Stomach (tissue), 19 donors: ENCODE measurements at places on chromosomes 7 and 10. TPM values are rescaled to one million over a fixed set of nuclear protein-coding genes. Genes with fewer than 3 reads are reported as not detected.
A peak's percentile ranks its signal among the peaks of the same experiment; 100 is the strongest.

DNA sequence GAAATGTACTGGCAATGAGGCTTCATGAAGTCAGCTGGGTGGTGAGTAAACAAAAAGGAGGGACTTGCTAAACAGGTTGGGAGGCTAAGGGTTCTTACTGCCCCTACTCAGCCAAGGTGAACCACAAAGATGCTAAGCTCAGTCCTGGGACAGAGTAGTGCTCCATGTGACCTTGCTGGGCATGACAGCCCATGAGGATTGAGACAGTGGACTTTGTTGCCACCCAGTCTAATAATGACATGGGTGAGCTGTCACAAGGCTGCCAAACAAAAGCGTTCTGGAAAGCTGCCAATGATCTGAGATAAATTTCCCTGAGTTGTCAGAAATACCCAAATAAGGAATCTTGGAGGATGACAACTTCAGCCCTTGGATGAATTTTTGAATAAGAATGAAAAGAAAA is 75.2 kb downstream of the CLEC2L start:
- H3K4me3 ChIP-seq = no peak overlapping the region
- H3K27ac ChIP-seq = no peak overlapping the region
- H3K36me3 ChIP-seq = peaks cover 100% of the 10 kb centered on the region
- DNase-seq = peak; percentile 41

DNA sequence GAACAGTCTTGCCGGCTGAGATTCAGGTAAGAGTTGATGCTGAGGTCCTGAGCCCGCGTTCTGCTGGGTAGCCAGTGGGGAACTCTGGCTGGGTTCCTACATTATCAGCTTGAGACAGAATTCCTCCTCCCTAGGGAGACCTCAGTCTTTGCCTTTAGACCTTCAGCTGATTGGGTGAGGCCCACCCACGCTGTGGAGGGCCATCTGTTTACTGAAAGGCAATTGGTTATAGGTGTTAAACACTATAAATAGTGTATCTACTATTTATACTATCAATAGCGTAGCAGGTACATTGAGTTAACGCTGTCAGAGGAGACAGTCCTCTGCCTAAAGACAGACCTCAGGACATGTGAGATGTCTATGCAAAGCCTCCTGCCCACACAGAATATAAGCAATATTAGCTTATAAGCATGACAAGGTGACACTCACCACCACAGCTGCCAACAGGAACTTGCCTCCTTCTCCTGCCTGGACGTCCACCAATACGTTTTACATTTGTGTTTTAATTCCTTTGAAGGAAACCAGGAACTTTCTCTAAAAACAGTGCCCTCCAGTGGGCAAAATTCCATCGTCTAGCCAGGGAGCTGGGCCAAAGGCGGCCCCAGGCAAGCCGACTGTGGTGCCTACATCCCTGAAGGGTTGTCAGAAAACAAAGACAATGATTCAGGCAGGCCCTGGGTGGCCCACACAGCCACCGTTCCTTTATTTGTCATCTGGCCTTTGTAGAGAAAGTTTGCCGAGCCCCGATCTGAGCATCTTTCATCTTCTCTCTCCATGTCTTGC is 58.8 kb downstream of the INSIG1 start:
- no peaks in the 10 kb centered on the region for H3K36me3 ChIP-seq
- no peaks in the 10 kb centered on the region for H3K27me3 ChIP-seq
- peak; percentile 54 for DNase-seq
- H3K27ac ChIP-seq = no peak overlapping the region
- no peak overlapping the region for H3K4me3 ChIP-seq

- no peaks in the 10 kb centered on the region for H3K36me3 ChIP-seq
- H3K27me3 ChIP-seq = no peaks in the 10 kb centered on the region
- peaks cover 5% of the 10 kb centered on the region for H3K4me1 ChIP-seq
- no peak overlapping the region for H3K27ac ChIP-seq
- H3K4me3 ChIP-seq = no peak overlapping the region
Observed at GRCh38 chr7:35967366-35968139, 166.7 kb downstream of the SEPTIN7 start.

The LRRN3 gene
- total RNA-seq = not detected

DNA sequence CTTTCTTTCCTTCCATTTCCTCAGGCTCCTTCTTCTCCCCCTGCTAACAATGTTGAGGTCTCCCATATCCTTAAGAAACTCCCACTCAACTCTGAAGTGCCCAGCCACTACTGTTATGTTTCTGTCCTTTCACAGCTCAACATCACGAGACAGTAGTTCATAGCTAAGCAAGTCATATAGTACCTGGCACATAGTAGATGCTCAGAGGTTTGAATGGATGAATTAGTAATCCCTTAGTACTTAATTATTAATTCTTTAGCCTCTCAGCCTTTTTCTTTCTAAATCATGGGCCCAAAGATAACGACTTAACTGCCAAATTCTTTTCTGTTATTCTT is 22.6 kb downstream of the CSGALNACT2 start:
- H3K4me1 ChIP-seq = peaks cover 6% of the 10 kb centered on the region
- no peak for DNase-seq
- no peak overlapping the region for H3K4me3 ChIP-seq
- H3K36me3 ChIP-seq = peaks cover 38% of the 10 kb centered on the region
- H3K27me3 ChIP-seq = no peaks in the 10 kb centered on the region

The INA gene
- not detected for total RNA-seq

The GRID2IP gene
- total RNA-seq = not detected

The DUS4L gene
- total RNA-seq = 7.6 TPM

DNA sequence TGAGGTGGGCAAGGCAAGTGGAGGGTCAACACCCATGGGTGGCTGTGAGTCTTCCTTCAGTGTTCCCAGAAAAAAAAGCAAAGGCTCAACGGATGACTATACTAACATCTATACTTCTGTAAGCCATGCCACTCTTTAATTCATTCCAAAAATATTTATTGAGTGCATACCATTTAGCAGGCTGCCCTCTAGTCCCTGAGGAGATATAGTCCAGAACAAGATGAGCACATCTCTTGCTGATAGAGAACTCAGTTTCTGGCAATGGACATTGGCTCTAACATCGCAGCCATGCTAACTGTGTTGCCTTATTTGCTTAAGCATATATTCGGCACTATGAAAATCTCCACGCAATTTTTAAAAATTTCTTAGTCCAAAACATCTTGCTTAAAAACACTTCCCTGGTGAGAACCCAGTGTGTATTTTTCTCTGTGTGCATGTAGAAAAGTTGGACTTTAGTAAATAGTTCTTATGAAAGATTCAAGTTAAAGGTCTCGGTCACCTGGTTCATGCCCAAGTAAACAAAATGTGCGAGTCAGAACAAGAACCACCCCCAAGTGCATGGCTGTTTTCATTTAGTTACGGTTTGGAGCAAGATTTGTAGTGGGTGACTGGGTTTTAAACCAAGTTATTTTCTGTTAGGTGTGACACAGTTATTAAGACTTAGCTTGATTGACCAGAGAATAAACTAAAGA is 69.8 kb downstream of the MET start:
- H3K4me1 ChIP-seq = peaks cover 12% of the 10 kb centered on the region
- H3K36me3 ChIP-seq = peaks cover 4% of the 10 kb centered on the region
- no peak overlapping the region for H3K27ac ChIP-seq
- H3K4me3 ChIP-seq = no peak overlapping the region
